T-cell (primary cell): ENCODE measurements at places on chromosomes 2 and 18.

GRCh38 chr2:20018601-20019152 is 6.2 kb upstream of the MATN3 start:
- no peak for DNase-seq

- DNase-seq, result no peak
Observed at GRCh38 chr18:41501848-41502247, 453.2 kb upstream of the PIK3C3 start.

DNA sequence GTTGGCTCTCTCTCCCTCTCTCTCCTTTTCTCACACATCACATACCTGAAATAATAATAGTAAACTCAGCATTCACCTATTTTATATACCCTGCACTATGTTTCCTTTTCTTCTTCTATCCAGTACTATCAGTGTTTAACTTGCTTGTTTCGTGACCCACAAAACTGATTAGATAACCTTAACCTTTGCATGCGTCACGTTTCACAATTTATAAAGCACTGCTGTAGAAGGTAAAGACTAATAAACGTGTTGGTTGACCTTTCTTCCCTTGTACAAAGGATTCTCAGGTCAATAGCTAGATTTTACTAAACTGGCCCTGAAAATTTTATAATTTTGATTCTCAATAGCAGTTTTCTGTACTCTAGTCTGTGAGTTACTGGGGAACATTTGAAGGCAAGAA is 791.7 kb downstream of the DPP10 start:
- no peak for DNase-seq

GRCh38 chr2:231556981-231557380 is 26.7 kb upstream of the NMUR1 start:
- DNase-seq, result no peak

DNA sequence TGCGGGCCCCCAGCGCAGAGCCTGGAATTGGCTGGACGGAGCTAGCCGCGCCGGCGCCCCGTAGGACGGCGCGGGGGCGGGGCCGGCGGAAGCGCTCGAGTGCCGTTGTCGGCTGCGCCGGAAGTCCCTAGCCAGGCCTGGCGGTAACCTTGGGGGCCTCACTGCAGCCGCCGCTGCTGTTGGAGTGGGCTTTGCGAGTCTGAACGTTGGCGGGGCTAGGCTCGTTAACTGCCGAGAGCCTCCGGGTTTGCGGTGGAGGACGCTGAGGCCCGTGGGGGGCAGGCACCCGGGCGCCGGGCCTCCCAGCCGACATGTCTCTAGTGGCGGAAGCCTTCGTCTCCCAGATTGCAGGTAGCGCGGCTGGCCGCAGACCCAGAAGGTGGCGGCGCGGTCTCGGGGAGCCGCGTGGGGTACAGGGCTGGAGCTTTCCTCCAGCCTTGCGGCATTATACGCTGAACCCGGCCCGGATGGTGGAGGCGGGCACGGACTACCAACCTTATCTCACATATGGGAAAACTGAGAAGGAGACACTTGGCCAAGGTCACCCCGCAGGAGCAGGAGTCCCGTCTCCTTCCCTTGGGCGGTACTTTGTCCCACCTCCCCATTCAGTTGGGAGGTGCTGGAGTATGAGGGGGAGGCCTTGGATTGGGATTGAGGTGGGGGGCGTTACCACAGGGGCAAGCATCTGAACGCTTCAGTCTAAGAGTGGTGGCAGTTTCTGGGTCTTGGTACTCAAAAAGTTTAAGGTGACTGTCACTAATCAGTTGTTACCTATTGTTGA is at the start of gene MTX2:
Gene MTX2 (plus strand): TSS at position 124 of the 781 bp plus-strand sequence. CDS start 188 bp downstream, at position 312.
- peak; percentile 57 for DNase-seq

DNA sequence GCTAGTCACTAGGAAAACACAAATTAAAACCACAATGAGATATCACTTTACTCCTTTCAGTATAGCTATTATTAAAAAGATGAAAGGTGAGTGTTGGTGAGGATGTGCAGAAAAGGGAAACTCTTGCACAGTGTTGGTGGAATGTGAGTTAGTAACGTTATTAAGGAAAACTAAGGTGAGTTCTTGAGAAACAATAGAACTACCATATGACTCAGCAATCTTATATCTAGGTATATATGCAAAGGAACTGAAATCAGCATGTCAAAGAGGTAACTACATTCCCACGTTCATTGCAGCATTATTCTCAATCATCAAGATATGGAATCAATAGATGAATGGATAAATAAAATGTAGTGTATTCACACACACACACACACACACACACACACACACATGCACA is 117.3 kb upstream of the HNMT start:
- DNase-seq, result no peak

- no peak for DNase-seq
Observed at GRCh38 chr18:77366720-77367641, 117.3 kb downstream of the GALR1 start.
